Effector CD4-positive, alpha-beta T cell (primary cell): ENCODE measurements at places on chromosomes 4 and X.

GRCh38 chr4:158644760-158645159 is 26.9 kb downstream of the C4orf46 start:
- DNase-seq, result no peak

DNA sequence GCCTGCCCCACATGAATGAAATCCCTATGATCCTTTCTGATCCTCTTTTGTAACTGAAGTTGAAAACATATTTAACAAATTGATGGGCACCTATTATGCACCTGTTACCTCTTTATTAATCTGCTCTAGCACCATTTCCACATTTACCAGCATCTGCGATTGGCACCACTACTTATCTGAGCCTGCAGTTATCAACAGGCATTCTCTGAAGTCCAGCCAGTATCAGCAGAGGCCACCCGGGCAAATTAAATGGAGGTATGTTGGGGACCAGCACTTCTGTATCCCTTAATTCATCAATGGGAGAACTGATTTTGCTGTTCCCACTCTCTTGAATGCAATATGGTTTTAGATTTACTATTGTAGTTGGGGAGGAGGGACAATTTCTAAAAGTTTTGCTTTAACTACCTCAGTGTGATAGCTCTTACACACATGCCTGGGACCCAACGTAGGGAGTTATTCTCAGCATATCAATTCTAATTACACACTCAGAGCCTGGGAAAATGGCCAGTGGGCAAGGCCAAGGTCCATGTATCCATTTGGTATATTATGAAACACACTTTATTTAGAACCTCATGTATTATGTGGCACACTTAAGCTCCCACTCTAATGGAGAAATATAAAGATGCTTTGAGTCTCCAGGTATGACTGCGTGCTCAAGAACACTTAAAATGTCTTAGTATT is 1927.1 kb upstream of the PCDH7 start:
- DNase-seq, result no peak

DNA sequence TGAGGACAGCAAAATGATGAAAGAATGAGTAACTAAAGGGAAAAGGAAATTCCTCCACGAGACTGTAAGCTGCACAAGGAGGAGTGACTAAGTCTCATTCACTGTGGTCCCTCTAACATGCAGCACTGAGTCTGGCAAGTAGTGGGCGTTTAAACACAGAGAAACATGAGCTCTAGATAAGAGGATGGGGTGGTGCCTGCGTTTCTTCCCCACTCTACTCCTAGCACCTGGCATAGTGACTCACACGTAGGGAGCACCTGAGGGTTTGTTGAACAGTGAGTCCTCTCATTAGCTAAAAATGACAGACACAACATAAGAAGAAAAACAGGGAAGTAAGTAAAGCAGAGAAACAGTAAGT is 105.8 kb upstream of the CBR4 start:
- DNase-seq, result no peak

DNA sequence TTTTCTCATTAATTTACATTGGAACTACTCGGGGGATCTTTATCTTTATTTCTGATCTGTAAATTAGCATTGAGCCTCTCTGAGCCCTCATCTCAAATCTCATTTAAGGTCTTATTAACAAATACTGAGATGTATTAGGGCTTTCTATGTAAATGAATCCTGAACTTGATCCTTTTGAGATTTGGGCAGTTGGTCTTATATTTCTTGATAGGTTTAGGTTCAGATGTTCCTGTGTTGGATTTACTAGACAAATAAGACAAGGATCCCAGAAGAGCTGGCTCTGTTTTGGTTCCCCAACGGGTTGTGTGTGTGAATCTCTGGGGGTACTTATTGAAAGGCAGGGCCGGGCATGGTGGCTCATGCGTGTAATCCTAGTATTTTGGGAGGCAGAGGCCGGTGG is 36.1 kb downstream of the LONRF3 start:
- DNase-seq, result no peak
